ENCODE measurements at places on chromosomes 6 and 20.

DNA sequence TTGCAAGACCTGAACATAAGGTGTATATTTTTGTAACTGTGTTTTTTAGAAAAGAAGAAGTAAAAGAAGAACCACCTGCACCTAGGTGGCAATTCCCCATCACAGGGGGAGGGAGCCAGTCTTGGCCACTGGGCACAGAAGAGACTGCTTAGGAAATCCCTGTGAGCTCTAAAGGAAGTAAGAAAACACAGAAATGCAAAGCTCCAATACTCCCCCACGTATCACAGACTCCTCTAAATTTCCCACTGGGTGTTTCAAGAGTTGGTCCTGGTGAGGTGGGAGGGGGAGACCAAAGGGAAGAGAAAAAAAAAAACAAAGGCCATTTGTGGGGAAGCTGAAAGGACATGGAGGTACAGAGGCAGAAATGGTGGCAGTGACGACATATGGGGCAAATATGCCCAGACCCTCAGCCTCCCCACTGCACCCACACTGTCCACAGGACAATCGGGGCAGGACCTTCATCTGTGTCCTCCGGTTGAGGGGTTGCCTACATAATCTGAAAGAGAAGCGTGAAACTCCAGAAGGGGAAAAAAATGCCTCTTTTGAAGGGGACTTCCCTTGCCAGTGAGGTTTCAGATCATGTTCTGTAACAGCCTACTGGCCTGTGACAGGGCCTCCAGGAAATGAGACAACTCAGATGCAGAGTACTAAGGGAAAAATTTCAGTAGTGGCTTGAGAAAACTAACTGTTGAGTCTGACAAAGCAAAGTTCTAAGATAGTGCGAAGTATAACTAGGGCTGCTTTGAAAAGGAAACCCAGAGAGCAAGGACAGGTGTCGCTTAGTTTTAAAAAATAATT, 226.2 kb upstream of the MARCKS start:
- no peak for DNase-seq

DNA sequence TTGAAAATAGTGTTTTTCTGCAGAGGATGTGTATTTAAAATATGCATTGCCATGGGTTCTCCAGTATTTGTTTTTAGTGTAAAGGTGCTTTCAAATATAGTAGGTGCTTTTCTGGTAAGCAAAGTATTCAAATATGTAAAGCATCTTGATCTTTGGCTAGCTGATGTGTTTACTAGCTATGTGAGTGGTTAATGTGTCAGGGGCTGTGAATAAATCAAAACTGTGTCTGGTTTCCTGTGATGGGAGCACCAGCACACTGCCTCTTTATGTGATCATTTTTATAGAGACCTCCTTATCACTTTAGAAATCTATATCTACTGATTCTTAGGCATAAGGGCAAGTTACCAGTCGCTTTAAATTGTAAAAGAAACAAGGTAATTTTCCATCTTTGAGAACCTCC, 388.9 kb upstream of the MAN1A1 start:
- DNase-seq = no peak

DNA sequence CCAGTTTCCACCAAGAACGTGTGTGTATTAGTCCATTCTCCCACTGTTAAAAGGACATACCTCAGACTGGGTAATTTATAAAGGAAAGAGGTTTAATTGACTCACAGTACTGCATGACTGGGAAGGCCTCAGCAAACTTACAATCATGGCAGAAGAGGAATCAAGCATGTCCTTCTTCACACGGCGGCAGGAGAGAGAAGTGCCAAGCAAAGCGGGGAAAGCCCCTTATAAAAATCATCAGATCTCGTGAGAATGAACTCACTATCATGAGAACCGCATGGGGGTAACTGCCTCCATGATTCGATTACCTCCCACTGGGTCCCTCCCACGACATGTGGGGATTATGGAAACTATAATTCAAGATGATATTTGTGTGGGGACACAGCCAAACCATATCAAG, 13.1 kb downstream of the C20orf203 start:
- no peak for DNase-seq

DNA sequence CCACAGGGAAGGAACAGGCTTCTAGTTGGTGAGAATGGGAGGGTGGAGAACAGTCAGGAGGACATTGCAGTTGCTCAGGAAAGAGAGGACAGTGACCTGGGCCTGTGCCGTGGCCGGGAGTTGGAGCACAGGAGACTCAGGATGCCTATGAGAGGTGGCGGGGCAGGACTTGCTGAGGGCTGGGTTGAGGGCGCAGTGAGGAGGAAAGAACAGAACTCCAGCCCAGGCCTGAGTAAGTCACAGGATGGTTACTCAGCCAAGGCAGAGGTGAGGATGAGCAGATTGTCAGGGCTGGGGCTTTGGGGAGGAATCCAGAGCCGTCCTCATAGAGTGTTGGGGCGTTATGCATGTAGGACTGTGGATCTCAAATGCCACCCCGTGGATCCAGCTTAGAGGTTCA, 21.2 kb downstream of the CST4 start:
- no peak for DNase-seq

DNA sequence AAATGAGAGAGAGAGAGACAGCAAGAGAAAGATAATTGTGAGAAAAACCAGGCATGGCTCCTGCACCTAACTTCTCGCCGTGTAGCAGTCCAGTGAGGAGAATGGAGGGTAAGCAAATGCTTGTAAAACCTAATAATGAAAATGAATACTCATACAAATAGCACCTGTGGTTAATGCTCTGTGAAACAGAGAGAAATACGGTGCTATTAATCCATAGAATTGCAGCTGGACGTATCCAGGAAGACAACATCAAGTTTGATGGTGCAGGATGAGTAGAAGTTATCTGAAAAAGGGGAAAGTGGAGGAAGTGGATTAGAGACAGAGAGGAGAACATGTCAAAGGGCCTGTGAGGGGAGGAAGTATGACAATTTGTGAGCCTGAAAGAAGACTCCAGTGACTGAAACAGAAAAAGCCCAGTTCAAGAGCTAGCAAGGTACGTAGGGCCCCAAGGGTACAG, 89.4 kb upstream of the PAK5 start:
- DNase-seq = no peak

Measured in activated gamma-delta T cell treated with anti-CD3 and anti-CD28 coated beads, Interleukin-2, amount 50 U/mL, for 16 hours (primary cell).